ENCODE measurements at places on chromosomes 6 and 20.

GRCh38 chr20:62523473-62524203 lies 47.8 kb upstream of the GATA5 start:
- DNase-seq, result no peak

DNA sequence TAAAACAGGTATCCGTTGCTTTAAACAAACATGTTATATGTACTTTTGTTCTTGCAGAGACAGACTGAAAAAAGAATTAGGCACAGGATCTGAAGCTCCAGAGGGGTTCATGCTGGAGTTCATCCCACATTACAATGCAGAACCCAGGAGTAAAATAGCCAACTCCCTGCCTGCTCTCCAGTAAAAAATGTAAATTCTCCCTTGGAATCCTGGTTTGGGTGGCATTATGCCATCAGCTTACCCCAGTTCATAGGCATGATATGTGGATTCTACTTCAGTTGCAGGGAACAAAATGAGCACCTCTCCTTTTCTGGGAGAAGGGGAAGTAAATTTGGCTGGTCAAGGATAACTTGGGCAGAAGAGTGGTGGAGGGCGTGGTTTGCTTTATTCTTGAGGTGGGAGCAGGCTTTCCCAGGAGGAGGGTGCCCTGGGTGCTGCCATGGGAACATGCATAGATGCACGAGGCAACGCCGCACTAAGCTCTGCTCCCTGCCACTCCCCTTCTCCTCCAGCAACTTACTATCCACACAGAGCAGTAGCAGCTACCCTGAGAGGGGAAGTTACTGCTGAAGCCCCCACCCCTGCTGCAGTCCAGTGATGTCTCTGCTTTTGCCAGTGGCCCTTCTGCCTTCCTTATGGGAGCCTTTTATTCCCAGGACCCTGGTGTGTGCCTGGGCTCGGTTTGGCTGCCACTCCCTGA lies 71.6 kb upstream of the GLP1R start:
- DNase-seq, result no peak

DNA sequence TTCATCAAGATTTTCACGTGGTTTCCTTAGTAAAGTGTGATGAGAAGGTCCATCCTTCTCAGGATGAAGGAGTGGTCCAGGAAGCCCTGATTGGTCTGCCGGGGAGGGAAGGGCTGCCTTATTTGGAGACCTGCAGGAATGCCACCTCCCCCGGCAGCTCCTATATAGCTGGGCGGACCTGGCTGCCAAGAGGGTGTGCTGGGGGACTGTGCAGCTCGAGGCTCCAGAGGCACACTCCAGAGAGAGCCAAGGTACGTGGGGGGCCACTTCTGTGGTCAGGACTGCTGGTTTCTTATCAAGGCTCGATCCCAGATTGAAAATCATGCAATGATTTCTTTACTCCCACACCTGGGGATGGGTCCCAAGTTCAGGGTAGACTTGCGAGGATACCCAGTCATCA lies at the start of gene PRND:
TSS of gene PRND (plus strand) at position 191 of the 400 bp plus-strand sequence. CDS start 2,643 bp downstream, outside the sequence.
- no peak for DNase-seq

GRCh38 chr20:34022839-34023234 lies 29.1 kb downstream of the RALY start:
- DNase-seq, result no peak

GRCh38 chr20:4040283-4041179 lies 25.2 kb upstream of the RNF24 start:
- DNase-seq, result no peak

GRCh38 chr6:116047173-116047933 lies 13.3 kb downstream of the FRK start:
- DNase-seq, result peak; percentile 79

DNA sequence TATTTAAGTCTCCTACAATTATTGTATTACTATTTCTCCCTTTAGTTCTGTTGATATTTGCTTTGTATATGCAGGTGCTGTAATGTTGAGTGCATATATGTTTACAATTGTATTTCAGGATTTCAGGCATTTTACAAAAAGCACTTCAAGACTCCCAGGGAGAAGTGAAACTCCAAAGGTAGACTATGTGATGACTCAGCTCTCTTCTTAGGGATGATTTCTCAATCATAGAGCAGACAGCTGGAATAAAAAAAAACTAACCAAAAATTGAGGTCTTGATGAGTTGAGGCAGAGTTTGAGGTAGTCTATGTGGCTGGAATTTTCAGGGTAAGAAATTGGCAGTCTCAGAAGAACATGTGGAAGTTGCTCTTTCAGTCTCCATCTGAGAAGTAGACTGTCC lies 786.1 kb downstream of the TFAP2A start:
- no peak for DNase-seq

DNA sequence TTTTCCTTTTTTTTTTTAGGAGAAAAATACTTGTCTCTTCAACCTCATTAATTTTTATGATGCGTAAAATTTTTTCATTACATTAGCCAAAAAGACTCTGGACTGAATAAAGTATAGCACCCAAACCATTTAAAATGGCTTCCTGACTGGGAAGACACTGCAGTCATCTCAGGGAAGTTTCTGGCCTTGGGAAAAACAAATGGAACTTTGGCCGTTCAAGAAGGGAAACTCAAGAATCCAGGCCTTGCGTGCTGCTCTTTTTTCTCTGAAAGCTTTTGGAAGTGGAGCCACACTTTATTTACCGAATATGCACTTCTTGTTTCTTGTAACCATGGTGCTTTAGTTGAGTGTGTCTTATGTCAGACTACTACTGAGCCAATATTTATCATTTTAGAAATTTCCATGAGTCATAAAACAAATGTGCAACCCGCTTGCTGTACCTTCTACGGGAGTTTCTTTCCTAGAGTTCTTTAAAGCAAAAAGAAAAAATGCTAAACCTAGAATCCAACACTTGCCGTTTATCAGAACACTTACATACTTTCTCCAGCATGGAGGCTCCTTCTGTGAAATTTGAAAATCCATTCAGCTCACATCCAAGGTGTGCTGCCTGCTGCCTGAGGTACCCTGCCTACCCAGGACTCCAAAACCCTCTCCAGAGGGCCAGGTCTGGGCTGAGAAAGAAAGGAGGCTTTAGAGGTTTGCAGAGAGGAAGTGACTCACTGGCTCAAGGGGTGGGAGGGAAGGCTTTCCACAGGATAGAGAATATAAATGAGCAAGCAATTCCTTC lies 11.5 kb upstream of the DSTN start:
- DNase-seq, result no peak

DNA sequence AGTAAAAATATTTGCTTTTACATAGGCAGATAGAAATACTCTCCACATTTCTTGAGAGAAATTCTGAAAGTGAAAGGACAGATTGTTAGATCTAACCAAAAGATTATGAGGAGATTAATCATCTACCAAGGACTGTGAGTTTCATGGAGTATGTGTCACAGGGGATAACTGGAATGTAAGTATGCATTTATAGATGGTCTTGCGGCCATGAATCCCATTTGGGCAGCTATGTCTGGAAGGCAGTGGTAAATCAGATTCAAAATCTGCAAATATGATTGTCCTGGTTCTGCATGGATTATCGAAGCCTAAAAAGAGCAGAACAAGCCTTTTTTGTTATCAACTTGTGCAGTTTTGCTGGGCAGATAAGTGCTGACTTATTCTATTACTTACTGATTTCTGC lies 293.8 kb downstream of the RFPL4B start:
- DNase-seq, result no peak

DNA sequence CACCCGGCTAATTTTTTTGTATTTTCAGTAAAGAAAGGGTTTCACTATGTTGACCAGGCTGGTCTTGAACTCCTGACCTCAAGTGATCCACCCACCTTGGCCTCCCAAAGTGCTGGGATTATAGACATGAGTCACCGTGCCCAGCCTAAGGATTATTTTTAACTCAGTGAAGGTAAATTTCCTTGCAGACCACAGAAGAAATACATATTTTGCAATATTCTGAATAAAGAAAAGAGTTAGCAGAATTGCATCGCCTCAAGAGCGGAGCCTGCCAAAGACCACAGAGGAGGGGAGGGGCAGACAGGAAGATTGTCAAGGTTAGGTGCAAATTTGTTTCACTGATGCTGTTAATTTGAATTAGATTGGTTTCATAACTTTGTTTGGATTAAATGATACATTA lies 47.4 kb downstream of the SOD2 start:
- DNase-seq, result no peak

DNA sequence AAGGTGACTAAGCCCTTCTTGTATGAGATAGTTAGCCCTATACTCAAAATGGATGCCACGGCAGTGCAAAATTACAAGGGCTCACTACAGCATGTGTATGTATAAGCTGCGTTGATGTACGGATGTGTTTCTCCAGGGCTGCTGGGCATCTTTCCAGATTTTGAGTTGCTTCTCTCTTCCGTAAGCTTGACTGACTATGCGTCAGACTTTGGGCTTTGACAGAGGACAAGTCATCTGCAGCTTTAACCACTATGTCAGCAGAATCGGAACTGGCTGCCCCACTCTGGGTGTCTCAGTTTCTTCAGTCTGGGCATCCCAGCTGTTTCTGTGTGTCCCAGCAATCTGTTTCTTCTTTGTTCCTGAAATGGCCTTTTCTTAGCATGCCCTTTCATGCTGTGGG lies 241.6 kb downstream of the BTBD3 start:
- DNase-seq, result no peak

- DNase-seq, result no peak
Measured at GRCh38 chr6:2563635-2564034, 187.1 kb downstream of the MYLK4 start.

- no peak for DNase-seq
Measured at GRCh38 chr6:62528894-62529526, 243.0 kb upstream of the KHDRBS2 start.

- DNase-seq, result peak; percentile 94
Measured at GRCh38 chr20:35768731-35769664, 2.8 kb upstream of the PHF20 start.

DNA sequence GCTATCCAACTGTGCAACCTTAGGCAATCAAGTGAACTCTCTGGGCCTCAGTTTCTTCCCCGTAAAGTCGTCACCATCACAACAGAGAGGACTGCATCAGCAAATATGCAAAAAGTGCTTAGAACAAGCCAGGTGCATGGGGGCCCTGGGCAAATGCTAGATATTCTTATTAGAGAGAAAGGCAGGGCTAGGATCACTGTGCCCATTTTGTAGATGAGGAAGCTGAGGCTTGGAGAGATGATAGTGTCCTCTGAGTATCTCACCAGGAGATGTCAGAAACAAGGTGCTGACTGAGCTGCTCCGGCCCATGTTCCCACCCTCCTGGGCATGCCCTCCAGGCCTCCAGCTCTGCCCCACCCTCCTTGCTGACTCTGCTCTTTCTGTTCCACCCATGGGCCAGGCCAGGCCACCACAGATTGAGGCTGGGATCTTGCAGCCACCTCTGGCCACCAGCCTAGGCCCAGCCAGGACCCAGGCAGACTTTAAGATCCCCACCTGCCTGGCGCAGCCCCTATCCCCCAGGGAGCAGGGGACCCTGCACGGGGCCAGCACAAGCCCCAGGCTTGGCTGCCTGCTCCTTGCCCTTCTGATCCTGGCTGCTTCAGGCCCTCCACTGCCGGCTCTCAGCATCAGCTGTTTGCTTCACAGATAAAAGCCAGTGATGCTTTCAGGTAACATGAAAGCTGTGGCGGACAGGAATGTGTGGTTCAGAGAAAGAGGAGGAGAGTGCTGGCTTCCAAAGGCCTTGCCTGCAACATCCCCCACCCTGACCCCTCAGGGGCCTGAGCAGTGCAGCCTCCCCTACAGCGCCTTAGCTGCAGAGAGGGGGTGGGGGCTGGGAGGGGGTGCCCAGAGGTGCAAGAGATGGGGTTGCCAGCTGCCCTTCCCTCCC lies 47.6 kb downstream of the GRM4 start:
- DNase-seq, result no peak

- no peak for DNase-seq
Measured at GRCh38 chr6:35640017-35640664, 48.6 kb downstream of the FKBP5 start.

DNA sequence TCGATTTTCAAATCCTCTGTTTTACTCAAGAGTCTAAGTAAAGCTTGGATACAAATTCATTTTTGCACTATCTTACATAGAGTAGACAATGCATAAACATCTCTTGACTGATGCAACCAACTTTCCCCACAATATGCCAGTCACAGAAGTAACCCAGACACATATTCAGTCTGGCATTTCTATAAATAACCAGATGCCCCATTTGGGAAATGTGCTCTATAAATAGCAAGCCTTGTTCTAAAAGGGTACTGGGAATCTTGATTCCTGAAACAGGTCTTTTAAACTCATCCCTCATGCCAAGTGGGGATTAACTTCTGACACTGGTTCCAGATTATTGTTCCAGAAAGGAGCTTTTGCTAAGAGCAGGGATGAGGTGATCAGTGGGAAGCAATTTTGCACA lies 411.7 kb downstream of the EPM2A start:
- DNase-seq, result no peak

DNA sequence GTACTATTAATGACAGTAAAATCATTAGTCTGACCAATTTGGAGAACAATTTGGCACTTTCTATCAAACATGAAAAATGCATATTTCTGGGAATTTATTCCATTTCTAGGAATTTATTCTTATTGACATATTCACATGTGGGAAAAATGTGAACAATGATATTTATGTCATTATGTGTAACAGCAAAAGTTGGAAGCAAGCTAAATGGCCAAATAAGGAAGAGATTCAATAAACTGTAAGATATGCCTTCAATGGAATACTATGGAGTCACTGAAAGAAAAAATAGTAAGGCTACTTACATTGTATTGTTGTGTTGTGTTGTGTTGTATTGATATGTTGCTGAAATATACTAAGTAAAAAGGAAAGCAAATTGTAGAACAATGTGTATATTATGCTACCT lies 100.5 kb upstream of the EDN1 start:
- no peak for DNase-seq

- DNase-seq, result peak; percentile 60
Measured at GRCh38 chr6:44456070-44456965, 68.8 kb downstream of the CDC5L start.

- DNase-seq, result no peak
Measured at GRCh38 chr20:57953638-57954037, 243.8 kb upstream of the PMEPA1 start.

- no peak for DNase-seq
Measured at GRCh38 chr6:52373151-52373690, 11.3 kb downstream of the PAQR8 start.

- peak; percentile 93 for DNase-seq
Measured at GRCh38 chr6:30163090-30163917, at the start of gene TRIM15. Gene TRIM15 (plus strand): TSS chr6:30163546. CDS start chr6:30163685, 139 bp downstream.

DNA sequence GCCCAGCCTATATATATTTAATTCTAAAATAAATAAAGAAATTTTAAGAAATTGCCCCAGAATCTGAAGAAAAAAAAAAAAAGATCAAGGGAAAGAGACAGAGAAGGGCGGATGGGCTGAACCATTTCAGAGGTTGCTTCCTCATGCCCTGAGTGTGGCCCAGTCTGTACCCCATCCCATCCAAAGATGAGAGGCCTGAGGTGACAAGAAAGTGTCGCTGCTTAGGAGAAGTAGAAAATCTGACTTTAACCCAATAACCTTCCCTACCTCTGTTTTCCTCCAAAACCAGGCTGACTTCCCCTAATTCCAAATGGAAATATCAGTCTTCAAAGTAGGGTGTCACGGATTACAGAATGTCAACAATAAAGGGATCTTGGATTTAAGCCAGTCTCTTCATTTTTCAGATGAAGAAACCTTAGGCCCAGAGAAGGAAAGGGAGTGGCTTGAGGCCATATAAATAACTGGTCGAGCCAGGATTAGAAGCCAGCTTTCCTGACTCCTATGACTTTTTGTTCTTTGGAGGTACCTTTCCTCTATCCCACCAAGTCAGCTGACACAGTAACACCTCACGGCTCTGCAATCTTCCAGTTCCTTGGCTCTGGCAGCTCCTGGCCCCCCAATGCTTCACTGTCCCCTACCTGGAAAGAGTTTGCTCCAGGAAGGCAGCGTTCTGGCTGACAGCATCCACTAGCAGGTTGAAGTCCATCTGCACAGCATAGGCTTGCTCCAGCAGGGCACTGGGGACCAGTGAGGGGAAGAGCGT lies 10.1 kb downstream of the GSS start:
- no peak for DNase-seq
